ENCODE measurements at places on chromosomes 11 and 22.

DNA sequence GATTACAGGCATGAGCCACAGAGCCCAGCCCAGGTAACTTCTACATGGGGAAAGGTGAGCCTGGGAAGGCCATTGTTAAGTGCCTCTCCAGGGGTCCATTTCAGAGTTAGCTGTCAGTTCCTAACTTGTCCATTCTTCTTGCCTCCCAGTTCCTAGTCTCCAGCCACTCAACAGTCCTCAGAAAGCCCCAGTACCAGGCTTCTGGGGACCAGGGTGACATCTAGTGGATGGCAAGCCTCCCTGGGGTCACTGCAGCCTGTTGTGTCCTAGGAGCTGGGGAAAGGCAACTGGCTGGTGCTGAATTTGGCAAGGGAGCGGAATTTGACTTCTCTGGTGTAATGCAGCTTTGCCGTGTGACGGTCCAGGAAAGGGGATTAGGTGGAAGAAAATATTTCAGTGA is 2.1 kb downstream of the LGALS12 start:
- no peak for DNase-seq

GRCh38 chr22:25829808-25830777 is 88.1 kb downstream of the MYO18B start:
- DNase-seq, result no peak

- no peak for DNase-seq
These were observed 18.0 kb downstream of the CSNK2A3 start for GRCh38 chr11:11335043-11335442.

DNA sequence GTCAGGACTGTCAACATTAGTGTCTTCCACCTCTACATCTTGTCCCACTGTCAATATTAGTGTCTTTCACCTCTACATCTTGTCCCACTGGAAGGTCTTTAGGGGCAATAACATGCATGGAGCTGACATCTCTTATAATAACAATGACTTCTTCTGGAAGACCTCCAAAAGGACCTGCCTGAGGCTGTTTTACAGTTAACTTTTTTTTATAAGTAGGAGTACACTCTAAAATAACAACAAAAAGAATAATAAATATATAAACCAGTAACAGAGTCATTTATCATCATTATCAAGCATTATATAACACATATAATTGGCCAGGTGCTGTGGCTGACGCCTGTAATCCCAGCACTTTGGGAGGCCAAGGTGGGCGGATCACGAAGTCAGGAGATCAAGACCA is 57.5 kb downstream of the PAK1 start:
- no peak for DNase-seq

DNA sequence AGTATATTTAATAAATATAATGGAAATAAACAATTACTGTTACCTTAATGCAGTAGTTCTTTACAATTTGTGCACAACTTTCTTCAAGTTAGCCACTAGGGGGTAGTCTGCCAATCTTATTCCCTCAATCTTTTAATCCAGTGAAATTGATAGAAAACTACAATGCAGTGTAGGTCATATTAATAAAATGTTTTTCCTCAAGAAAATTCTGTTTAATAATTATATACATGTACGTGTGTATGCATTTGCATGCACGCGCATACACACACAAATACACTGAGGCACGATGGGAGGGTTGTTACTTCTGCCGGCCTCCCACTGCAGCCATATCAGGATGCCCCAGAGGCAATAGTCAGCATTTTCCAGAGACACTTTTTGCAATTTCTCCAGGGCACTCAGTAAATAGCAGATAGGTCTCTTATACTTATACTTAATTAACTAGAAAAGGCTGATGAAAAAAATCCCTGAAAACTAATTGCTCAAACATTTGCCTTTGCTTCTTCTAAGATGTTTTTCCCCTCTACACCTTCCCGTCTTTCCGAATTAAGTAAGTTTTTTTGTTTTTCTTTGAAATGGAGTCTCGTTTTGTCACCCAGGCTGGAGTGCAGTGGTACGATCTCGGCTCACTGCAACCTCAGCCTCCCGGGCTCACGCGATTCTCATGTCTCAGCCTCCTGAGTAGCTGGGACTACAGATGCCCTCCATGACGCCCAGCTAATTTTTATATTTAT is 3.1 kb downstream of the GAB2 start:
- no peak for DNase-seq

GRCh38 chr11:26227301-26227746 is 104.6 kb upstream of the ANO3 start:
- peak; percentile 79 for DNase-seq

All from epithelial cell of prostate (primary cell).